Cortex of kidney (tissue), 1 donor: ENCODE measurements at places on chromosomes 16 and 17.

DNA sequence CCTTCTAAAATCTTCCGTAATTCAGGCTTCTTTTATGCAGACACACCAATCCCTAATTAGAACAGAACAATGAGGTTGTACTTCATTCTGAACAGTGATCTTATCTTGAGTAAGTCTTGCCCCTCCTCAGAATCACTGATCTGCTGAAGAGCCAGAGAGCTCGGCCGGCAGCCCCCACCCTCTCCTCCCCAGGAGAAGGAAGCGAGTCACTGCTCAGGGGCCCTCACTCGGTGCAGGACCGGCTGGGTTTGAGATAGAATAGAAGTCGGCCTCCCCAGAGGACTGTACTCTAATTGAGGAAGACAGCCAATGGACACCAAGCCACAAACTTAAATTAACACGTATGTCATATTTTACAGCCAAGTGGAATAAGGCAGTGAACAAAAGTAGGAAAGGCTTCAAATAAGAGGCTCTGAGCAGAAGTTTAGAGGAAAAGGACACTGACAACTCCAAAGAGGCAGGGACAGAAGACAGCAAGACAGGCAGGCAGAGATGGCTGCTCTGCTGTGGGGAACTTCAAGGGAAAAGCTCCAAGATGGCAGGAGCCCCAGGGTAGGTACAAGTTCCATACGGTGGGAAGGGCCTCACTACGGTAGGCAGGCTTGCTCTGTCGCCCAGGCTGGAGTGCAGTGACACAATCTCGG lies 18.6 kb downstream of the CREBBP start:
- DNase-seq, result no peak

GRCh38 chr17:76550712-76551615 lies 11.1 kb downstream of the PRCD start:
- DNase-seq, result no peak

DNA sequence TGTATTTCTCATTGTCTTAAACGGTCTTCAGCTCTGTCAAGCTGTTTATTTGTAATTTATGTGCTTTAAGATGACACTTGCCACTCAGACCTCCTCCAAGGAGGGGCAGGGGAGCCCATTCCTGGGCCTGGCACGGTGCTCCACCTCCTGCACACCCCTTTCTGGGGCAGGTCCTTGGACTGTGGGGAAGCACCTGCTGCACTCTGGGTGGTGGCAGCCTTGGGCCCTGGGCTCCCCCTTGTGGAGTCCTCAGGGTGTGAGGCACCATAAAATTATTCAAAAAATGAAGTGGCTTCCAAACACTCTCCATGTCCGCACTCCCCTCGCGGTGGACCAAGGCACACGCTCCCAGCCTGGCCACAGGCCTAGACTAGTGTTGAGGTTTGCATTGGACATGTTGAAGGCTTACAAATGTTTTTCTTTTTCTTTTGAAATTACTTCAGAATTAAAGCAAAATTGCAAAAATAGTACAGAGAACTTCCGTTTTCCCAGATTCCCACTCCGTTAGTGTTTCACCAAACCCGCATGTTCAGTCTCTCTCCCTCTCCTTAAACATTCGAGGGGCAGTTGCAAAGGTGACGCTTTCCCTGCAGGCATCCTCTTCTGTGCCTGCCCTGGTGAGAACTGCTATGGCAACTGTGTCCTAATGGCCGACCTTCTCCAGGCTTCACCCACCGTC lies 32.4 kb downstream of the FOXK2 start:
- DNase-seq, result no peak

DNA sequence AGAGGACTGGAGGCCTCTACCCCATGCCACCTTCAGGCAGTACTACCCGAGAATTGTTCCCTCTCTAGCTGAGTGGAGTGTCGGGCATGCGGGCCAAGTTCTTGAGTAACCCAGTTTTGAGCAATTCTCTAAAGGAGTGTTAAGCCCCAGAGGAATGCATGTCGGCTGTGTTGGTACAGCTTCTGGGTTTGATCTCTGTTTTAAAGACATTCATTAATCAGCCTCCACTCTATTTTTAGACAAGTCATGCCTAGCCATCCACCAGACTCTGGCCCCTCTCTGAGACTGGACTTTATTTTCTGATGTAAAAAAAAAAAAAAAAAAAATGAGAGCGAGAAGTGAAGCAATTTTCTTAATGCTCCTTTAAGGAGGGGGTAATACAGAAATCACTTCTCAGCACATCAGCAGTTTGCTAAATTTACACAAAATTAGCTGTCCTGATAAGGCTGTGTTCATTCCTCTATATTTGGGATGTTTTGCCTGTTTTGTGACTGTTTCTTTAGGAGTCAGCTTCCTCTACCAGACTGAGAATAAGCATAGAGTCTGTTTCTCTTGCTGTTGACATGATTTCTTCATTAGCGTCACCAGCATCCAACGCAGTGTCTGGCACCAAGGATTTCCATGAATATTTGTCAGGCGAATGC lies 88.7 kb downstream of the AXIN2 start:
- DNase-seq, result no peak

DNA sequence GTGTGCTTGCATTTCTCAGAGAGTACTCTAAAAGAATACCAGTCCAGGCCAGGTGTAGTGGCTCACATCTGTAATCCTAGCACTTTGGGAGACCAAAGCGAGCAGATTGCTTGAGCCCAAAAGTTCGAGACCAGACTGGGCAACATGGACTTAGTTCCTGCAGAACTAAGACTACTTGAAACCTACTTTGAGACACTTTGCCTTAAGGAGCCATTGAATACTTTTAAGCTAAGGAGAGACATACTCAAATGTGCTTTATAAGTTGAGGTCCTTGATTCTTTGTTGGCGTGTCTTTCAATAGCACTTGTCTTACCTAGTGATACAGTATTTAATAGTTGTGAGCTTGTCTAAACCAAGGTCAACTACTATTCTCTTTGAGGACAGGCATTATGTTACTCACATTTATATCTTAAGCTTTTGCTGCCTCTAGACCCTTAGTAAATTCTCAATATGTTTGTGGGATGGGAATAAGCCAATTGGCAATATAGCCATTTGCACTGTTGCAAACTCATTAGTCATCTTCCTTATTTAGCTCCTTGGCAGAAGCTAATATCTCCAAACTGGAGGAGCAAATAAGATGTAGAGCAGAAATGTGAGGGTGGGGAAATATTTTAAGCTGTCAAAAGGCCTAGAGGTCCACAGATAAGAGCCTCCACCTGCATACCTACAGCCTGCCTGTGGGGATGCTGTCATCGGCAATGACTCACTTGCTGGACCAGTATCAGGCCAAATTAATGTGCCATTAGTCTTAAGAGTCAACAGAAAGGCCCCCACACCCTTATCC lies 16.3 kb downstream of the SCPEP1 start:
- DNase-seq, result no peak

- no peak for DNase-seq
Observed at GRCh38 chr16:30458561-30459394, 13.1 kb upstream of the SEPHS2 start.

GRCh38 chr17:29744121-29744520 lies 121.4 kb upstream of the CORO6 start:
- DNase-seq, result no peak

GRCh38 chr17:31296142-31296541 lies 897 bp downstream of the OMG start:
- DNase-seq, result no peak

DNA sequence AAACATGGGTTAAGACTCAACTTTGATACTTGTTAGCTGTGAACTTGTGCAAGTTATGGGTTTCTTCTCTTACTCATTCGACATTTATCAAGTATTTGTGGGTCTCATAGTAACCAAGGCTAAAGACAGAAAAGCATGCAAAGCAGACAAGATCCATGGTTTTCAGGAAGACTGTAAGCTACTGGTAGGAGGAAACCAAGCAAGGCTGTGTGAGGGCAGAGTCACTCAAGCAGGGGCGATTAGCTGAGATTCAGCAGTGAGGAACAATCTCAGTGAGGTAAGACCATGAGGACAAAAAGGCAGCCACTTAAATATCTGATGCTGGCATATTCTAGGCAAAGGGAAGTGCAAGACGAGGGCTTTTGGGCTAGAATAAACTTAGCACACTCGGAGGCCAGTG lies 29.5 kb downstream of the MBTD1 start:
- DNase-seq, result no peak

- no peak for DNase-seq
Observed at GRCh38 chr16:9159839-9160550, 68.6 kb downstream of the HAPSTR1 start.

DNA sequence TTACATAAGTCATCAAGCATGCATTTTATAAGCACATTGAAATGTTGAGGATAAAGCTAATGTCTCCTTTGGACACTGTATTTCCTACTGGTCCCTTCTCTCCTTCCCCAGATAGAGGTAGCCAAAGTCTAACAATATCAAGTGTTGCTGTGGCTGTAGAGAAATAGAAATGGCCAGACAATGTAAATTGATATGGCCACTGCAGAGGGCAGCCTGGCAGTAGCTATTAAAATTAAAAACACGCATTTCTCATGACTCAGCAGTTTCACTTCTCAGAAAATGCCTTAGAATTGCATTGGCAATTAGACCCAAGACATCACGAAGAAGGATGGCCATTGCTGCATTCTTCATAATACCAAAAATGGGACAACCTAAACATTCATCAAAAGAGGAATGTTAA lies 46.8 kb upstream of the MRTFB start:
- no peak for DNase-seq

DNA sequence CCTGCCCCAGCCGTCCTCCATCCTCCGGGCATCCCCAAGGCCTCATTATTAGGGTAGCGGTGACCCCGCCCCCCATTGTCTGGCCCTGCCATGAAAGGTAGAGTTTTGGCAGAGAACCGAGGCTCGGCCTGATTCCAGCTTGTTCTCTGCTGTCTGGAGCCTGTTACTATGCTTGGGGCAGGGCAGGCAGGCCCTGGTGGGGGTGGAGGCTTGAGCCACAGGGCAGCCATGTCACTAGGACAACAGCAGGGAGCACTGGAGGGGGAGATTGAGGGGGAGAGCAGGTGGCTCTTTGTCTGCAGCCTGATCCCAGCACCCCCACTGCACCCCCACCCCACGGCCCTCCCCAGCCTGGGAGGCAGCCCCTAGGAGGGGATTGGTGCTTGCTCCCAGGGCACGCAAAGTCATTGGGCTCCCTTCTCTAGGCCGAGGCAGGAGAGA lies 15.4 kb downstream of the RHBDL3 start:
- no peak for DNase-seq

DNA sequence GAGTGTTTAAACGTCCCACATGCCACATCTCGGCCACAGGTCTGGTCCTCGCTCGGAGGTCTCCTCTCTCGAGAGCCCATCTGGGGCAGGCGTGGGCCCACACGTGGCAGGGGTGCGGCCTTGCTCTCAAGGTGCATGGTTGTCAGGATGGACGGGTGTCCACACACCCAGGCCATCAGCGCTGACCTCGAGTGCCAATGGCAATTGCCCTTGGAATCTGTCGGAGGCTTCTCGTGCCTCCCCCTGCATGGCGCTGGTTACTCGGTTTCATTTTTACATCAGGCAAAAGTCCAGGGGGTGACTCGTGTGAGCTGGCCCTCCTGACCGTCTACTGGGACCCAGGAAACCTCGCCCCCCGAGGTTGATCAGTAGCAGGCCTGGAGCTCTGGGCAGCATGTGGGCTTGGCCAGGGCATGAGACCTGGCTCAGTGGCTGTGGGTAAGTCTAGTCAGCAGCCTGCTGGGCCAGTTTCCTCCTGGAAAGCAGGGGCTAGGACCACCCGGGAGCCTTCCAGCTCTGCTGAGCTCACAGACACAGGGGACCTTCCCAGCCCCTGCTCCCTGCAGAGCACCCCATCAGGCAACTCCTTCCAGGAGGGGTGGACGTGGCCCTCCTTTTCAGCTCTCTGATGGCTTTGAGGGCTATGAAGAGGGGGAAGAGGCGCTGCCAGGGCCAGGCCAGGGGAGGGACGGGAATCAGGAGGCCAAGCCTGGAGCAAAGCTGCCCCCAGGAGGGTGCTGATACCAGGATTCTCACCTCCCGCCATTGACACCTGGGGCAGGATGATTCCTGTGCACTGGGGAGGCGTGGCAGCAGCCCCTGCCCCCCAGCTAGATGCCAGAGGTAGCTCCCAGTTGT lies 3.7 kb upstream of the ZNF469 start:
- DNase-seq, result no peak

DNA sequence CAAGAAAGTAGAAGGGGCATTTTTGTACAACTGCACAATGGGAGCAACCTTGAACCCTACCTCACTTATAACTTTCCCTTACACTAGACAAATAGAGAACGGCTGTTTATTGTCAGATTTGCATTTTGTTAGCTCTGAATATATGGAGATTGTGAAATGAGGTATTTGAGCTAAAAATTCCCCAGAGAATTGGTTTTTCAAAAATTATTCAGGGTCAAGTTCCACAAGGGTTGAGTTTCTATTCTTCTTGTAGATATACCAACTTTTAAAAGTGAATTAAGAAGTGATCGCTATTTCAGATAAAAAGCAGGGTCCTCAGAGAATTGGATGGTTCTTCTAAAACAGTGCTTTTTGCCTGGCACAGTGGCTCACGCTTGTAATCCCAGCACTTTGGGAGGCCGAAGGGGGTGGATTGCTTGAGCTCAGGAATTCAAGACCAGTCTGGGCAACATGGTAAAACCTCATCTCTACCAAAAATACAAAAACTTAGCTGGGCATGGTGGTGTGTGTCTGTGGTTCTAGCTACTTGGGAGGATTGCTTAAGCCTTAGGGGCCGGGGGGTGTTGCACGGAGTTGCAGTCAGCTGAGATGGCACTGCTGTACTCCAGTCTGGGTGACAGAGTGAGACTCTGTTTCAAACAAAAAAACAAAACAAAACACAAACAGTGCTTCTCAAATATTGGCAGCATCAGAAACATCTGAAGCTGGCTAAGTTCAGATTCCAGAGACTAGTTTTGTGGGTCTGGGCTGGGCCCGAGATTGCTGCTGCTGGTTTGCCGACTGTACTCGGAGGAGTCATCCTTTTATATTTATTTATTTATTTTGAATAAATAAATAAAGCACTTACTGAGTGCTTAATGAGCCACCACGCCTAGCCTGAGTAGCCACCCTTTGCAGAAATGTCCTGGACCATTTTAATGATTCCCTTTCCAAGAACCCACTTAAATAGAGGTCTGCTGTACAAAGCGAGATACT lies 50.9 kb downstream of the PECAM1 start:
- DNase-seq, result no peak

GRCh38 chr17:29495011-29495410 lies 71.8 kb downstream of the ABHD15 start:
- DNase-seq, result no peak

GRCh38 chr17:1490643-1491442 lies 1.6 kb downstream of the MYO1C start:
- no peak for DNase-seq

DNA sequence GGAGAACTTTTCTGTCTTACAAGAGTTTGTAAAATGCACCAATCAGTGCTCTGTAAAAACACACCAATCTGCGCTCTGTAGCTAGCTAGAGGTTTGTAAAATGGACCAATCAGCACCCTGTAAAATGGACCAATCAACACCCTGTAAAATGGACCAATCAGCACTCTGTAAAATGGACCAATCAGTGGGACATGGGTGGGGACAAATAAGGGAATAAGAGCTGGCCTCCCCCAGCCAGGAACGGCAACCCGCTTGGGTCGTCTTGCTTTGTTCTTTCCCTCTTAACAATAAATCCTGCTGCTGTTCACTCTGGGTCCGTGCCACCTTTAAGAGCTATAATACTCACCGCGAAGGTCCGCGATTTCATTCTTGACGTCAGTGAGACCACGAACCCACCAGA lies 18.5 kb upstream of the KCNG4 start:
- DNase-seq, result no peak
